ENCODE measurements at places on chromosomes 6 and 20.

GRCh38 chr20:62234339-62234738 is 4.0 kb upstream of the OSBPL2 start:
- no peak for DNase-seq

DNA sequence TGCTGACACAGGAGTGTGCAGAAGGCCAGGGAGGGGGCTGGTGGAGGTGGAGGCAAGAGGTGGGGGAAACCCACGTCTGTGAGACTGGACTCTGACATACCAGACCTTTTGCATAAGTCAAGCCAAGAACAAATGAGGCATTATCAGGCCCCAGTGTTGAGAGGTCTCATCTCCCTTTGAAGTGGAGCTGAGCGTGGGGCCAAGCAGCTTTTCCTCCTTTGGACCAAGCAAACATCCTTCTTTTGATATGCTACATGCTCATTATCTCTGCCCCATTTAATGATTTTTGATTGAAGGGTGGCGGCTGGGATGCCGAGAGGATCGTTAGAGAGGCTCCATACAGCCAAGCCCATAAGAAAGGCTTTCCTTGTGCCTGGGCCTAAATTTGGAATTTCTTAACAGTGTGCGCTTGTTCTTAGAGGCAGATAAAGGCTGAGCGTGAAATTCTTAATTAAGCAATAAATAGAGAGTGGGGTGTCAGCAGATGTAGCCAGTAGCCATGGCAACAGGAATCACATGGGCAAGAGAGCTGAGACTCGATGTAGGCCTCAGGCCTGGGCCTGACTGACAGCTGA is 244.5 kb downstream of the PKHD1 start:
- DNase-seq = no peak

DNA sequence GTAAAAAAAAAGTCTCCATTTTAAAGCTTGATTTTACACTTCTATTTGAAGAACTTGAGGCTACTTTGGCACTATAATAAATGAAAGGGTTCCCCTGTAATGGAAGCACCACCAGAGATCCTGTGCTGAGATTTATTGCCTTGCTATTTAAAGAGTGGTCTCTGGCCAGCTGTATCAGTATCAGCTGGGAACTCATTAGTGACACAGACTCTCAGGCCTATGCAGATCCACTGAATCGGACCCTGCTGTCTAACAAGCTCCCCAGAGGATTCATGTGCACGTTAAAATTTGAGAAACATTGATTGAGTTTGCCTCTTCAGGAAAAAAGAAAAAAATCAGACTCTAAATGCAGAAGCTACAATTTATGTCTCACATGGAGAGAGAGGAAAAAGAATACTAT is 299.9 kb upstream of the BMP2 start:
- no peak for DNase-seq

GRCh38 chr20:16975682-16976081 is 227.5 kb downstream of the OTOR start:
- DNase-seq = no peak

- no peak for DNase-seq
Observed at GRCh38 chr6:2110504-2110903, 134.9 kb downstream of the GMDS start.
